NCI-H1105 (cell line): ENCODE measurements at places on chromosomes 2 and 18.

GRCh38 chr2:69046221-69046662 lies 33.3 kb downstream of the ANTXR1 start:
- no peak for DNase-seq

GRCh38 chr18:28267878-28268625 lies 91.1 kb upstream of the CDH2 start:
- DNase-seq: no peak

GRCh38 chr2:238381341-238382115 lies 45.2 kb upstream of the ASB1 start:
- no peak for DNase-seq

- no peak for DNase-seq
These were observed 35.6 kb downstream of the B3GNT2 start for GRCh38 chr2:62231541-62231940.

GRCh38 chr2:190763901-190764514 lies 115.1 kb downstream of the NAB1 start:
- DNase-seq: no peak

DNA sequence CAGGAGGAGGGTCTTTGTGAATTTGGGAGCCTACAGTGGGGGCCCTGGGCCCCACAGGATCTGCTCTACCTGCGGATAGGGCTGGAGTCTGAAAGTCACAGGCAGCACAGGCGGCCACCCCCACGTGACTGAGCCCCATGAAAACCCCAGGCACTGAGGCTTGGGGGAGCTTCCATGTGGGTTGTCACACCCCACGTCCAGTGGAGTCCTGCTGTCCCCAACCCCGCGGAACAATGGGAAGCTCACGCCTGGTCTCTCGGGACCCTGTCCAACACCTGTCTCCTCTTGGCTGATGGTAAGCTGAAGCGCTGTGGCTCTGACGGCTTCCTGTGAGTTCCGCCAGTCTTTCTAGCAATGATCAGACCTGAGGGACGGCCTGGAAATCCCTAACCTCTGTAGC lies 85.8 kb downstream of the PTGR3 start:
- DNase-seq: no peak

GRCh38 chr18:765764-766549 lies 46.1 kb downstream of the YES1 start:
- no peak for DNase-seq

DNA sequence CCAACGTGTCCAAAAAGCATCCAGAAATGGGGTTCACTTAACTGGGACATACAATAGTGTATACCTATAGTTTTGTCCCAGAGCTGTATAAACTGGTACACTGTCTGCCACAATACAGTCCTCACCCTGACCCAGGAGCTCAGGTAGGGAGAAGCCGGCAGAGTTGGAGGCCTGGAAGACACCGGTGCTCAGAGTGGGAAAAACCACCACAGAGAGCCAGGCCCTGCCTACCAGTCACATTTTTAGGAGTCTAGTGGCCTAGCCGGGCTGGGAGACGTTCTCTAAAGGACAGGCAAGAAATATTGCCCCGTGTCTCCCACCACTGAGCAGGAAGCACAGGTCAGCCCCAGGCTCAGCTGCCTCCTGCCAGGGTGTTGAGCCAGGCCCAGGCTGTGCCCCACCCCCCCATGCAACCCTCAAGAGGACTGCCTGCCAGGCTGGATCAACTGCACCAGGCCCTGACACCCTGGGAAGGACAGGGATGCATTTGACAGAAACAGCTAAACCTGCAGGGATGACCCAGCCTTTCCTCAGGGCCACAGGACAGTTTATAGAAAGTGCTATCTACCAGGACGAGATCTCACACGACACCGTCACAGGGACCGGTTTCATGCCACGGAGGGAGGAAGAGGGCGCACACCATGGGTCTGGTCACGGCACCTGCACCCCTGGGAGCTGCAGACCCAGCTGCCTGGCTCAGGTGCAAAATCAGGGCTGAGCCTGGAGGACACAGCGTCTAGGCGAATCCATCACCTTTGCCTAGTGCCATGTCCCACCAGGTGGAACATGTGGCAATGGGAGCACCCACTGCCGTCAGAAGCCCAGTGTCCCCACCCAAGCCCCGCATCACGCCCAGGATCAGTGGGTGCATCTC lies 89.9 kb downstream of the TMEM18 start:
- no peak for DNase-seq

- DNase-seq: no peak
These were observed 42.8 kb upstream of the KLF11 start for GRCh38 chr2:10000541-10000940.

DNA sequence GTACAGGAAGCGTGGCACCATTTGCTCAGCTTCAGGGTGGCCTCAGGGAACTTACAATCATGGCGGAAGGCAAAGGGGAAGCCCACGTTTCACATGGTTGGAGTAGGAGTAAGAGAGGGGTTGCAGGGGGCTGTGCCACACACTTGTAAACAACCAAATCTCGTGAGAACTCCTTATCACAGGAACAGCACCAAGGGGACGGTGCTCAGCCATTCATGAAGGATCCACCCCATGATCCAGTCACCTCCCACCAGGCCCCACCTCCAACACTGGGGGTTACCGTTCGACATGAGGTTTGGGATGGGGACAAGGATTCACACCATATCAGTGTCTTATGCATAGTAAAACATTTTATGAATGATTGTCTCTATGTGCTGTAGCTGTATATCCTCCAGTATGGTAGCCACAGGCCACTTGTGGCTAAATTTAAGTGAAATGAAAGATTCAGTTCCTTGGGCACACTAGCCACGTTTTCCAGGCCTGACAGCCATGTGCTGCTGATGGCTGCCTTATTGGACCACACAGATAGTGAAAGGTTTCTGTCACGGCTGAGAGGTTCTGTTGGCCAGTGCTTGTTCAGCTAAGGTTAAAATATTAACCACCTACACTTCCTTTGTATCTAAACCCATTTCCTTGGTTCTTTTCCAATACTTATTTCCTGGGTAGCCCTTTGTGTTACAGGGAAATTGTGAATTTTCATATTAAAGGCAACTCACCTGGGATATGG lies 77.3 kb downstream of the AGAP1 start:
- DNase-seq: no peak

DNA sequence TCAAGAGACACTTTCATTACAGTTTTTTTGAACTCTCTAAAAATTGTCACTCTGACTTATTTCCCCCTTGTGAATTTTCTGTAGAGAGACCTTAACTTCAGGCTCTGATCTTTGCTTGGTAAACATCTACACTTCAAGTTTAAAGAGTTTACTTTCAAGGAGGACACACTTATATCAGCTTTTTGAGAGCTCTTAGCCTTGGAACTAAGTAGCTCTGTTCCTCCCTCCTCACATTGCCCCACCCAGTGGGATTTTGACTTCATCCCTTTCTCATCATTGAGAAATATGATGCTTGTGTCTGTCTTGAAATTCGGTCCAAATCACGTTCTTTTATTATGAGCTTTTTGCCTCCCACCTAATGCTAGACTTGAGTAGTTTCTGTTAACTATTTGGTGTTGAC lies 433.4 kb upstream of the MEIS1 start:
- no peak for DNase-seq

DNA sequence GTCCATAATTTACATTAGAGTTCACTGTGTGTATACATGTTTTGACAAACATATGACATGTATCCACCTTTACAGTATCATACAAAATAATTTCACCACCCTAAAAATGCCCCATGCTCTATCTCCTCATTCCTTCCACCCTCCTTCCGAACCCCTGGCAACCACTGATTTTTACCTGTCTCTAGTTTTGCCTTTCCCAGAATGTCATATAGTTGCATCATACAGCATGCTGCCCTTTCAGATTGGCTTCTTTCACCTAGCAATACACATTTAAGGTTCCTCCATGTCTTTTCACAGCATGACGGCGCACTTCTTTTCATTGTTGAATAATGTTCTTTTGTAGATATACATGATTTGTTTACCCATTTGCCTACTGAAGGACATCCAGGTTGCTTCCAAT lies 10.4 kb downstream of the LRPPRC start:
- no peak for DNase-seq

GRCh38 chr2:178485356-178485755 lies 5.1 kb downstream of the PLEKHA3 start:
- no peak for DNase-seq

- no peak for DNase-seq
These were observed 311.9 kb downstream of the NRXN1 start for GRCh38 chr2:50719837-50720696.
